Amniotic stem cell (primary cell): ENCODE measurements at places on chromosomes 7 and 10.

DNA sequence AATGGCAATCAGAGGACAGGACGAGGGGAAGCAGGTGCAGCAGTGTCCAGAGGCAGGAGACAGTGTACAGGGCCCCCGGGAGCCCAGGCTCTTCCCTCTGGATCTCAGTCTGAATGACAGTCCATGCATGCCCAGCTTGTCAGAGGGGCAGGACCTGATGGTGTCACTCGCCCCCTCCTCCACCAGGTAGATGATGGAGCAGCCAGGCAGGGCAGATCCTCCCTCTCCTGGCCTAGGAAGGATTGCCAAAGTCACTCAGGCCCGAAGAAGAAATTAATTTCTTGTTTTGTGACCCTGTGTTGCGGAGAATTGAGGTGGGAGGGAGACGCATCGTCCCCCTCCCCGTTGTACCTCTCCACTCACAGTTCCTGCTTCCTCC lies 4.0 kb downstream of the VSTM4 start:
- no peak for DNase-seq

- no peak for DNase-seq
These were observed 168.1 kb downstream of the FAM107B start for GRCh38 chr10:14606633-14607032.

DNA sequence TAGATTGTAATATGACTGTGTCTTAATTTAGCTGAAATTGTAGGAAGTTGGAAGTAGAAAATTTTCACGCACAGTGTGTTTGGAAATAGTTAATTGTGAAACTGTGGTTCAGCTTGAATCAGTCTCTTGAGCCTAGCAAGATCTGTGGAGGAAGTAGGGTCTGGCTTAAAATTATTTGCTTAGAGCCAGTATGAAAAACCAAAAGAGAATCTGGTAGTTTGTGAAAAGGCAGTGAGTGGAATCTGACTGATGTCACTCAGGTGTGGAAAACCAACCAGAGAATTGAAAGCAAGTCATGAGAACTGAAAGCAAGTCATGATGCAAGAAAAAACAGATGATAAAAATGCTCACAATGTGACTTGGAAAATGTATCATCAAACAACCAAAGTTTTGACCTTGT lies 11.5 kb downstream of the LIPJ start:
- no peak for DNase-seq

DNA sequence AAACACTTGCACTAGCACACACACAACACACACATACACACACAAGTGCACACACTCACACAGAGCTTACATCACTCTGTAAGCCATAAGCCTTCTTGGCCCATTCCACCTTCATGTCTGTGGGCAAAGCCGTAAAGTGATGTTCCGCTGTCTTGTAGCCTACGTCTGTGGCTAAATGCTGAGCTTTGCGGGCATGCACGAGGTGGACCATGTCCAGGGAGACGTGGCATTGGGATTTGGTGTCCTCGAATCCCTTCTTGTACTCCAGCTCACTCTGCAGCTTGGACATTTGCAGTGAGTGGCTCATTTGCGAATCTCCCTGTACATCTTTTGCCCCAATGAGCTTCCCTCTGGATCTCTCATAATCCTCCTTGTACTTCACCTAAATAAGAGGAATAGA lies 42.0 kb downstream of the NRAP start:
- no peak for DNase-seq

GRCh38 chr7:2384354-2385243 lies 18.8 kb upstream of the CHST12 start:
- DNase-seq = no peak
